ENCODE measurements at places on chromosomes 1 and 21.

- no peak for DNase-seq
These were observed 58.8 kb downstream of the NAV1 start for GRCh38 chr1:201597551-201598230.

- DNase-seq: peak; percentile 24
These were observed 150.6 kb downstream of the MRPL39 start for GRCh38 chr21:25456672-25457071.

- DNase-seq: no peak
These were observed 118.1 kb downstream of the PGBD5 start for GRCh38 chr1:230308039-230308438.

DNA sequence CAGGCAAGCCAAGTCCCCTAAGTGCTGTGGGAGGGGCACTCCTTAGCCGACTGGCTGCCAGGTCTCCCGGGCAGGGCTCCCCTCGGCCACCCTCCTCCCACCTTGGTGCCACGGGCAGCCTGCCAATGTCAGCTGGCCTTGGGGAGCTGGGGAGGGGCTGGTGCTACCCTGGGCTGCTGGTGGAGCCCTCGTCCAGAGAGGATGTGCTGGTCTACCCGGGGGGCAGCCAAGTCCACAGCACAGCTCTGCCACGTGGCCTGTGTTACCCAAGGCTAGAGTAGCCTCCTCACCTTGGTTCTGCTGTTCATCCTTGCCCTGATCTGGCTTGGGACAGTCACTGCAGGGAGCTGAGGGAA is 42.9 kb downstream of the CRYAA start:
- DNase-seq: no peak

- DNase-seq: no peak
These were observed 111.4 kb upstream of the HOOK1 start for GRCh38 chr1:59703226-59703917.

GRCh38 chr1:182263706-182264105 is 127.9 kb downstream of the GLUL start:
- DNase-seq: no peak

DNA sequence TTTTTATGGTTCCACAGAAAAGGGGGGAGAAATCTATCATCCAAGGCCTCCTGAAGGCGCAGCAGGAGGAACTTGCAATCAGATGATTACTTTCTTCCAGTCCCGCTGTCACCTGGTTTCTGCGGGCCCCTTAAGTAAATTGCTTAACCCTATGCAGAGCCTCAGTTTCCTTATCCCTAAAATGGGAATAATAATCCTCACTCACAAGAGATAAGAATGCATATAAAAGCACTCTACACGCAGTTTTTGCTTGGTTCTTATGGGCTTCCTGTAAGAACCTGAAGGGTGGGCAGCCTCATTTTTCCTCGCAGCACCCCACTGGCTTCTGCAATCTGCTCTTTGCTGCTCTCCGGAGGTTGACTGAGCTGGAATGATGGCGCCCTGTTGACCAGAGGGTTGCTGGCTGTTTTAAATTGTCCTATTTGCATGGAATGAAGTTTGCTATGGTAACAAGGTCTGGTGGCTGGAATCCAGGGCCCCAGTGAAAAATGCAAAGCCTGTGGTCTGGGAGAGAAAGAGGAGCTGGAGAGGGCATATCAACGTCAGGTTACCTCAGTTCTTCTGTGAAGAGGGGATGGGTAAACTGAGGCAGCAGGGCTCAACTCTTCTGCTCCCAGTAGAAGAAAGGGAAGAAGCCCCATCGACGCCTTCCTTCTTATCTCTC is 1.0 kb upstream of the KAZN start:
- no peak for DNase-seq

DNA sequence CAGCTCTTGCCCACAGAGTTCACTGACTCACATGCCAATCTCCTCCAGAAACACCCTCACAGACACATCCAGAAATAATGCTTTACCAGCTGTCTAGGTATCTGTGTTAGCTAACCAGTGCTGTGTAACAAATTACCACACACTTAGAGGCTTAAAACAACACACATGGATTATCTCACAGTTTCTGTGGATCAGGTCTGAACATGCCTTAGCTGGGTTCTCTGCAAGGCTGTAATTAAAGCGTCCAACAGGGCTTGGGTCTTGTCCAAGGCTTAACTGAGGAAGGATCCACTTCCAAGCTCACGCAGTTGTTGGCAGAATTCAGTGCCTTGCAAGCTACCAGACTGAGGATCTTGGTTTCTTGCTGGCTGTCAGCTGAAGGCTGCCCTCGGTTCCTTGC is 92.5 kb upstream of the RGS4 start:
- DNase-seq: no peak

GRCh38 chr1:116112388-116113140 is 1.4 kb downstream of the MAB21L3 start:
- DNase-seq: no peak

DNA sequence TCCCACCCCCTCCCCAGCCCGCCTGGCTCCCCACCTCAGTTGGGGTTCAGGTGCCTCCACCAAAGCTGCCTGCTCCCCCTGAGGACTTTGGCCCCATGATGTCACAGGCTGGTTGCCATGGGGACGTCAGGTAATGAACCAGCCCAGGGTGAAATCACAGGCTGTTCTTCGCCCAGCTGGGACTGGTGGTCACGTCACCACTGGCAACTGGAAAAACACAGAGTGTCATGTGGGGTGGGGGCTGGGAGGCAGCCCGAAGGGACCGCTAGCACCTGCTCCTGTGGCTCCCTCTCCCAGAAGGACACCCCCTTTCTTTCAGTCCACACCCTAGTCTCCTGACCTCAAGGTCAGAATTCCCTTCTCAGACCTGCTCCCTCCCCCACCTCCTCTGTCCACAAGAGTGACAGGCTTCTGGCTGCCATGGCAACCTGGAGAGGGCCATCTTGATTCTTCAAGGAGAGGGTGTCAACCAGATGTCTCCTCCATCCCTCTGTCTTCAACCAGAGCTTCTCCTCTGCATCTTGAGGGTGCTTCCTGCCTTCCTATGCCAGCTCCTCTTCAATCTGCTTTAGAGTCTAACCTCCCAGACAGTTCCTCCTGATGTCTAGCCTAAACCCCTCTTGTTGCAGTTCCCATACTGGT is 6.2 kb downstream of the FAM131C start:
- no peak for DNase-seq

DNA sequence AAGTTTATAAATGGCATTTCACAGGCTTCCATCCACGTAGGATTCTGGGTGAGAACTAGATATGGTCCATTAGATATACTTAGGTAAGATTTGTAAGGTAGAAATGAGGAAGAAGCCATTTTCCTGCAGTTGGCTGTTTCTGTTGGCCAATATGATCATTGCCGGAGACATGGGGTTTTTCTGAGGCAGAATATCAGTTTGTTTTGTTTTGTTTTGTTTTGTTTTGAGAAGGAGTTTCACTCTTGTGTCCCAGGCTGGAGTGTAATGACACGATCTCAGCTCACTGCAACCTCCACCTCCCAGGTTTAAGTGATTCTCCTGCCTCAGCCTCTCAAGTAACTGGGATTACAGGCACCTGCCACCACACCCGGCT is 8.7 kb upstream of the EYA3 start:
- DNase-seq: no peak

DNA sequence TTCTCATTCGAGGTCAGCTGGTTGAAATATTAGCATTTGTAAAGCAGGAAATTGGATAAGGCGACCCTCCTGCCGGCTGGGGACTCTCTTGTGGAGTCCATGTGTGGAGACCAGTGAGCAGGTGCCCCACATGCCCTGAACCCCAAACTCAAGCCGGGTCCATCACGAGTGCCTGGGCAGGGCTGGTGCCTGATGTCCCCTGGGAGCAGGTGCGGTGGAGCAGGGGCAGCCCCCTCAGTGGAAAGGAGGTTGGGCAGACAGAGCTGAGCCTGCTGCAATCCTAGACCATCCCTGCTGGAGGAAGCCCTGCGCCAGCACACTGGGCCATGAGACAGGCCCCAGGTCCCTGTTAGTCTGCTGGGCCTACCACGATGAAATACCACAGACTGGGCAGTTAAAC is 395.6 kb downstream of the NPHP4 start:
- DNase-seq: no peak

- DNase-seq: no peak
These were observed 150.3 kb downstream of the TNFSF18 start for GRCh38 chr1:172900376-172900997.

GRCh38 chr1:29575277-29575676 is 339.0 kb downstream of the PTPRU start:
- no peak for DNase-seq

- no peak for DNase-seq
These were observed 323.6 kb downstream of the MRPL39 start for GRCh38 chr21:25283720-25284119.

GRCh38 chr21:44059710-44060109 is 47.5 kb upstream of the PWP2 start:
- no peak for DNase-seq

GRCh38 chr1:192654591-192655251 is 18.8 kb downstream of the RGS13 start:
- no peak for DNase-seq

GRCh38 chr1:5721634-5722215 is 270.5 kb downstream of the NPHP4 start:
- DNase-seq: no peak

- DNase-seq: no peak
These were observed 2.2 kb downstream of the DEGS1 start for GRCh38 chr1:224185208-224185607.

GRCh38 chr1:56029319-56030003 is 549.9 kb downstream of the PLPP3 start:
- no peak for DNase-seq

- peak; percentile 30 for DNase-seq
These were observed 105.5 kb downstream of the FASLG start for GRCh38 chr1:172764378-172764777.

DNA sequence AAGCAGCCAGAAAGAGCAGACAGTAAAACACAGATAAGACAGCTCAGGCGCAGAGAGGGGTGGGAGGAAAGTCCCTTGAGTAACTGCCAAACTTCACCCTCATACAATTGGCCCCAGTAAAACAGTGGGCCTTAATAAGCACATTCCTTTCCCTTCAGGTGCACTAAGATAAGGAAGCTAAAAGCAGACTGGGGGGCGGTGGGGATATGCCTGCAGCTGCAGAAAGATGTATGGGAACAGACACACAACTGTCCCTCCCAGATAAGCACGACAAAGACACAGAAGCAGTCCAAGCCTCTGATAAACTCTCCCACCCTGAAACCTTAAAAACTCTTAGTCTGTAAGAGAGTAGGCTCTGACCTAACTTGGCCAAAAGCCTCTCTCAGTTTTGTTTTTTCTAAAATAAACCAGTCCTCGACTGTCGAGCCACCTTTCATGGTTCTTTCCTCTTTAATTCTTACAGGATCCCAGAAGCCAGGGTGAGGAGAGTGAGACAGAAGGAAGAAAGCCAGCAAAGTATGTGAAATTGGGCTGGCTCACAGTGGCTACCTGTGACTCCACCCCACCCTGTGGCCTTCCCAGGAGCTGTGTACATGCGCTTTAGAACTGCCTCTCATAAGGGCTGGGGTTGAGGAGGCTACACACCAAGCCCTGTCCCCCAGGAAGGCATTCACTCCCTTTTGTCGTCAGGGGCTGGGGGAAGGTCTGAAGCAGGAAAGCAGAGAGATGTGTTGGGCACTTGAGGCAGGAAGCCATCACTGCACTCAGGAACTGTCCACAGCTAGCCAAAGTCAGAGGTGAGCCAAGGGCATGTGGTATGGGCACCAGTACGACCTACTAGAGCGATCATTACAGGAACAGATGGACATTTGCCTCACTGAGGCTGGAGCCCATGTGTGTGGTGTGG is 4.6 kb downstream of the PGLYRP4 start:
- no peak for DNase-seq

DNA sequence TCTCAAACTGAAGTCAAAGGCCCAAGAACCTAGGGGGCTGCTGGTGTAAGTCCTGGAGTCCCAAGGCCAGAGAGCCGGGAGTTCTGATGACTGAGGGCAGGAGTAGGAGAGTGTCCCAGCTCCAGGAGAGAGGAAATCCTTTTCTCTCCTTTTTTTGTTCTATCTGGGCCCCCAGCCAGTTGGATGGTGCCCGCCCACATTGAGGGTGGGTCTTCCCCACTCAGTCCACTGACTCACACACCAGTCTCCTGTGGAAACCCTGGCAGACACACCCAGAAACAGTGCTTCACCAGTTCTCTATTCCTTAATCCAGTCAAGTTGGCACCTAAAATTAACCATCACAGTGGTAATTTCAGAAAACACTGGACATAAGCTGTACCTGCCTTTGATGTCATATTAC is 12.7 kb upstream of the WDR26 start:
- DNase-seq: no peak

DNA sequence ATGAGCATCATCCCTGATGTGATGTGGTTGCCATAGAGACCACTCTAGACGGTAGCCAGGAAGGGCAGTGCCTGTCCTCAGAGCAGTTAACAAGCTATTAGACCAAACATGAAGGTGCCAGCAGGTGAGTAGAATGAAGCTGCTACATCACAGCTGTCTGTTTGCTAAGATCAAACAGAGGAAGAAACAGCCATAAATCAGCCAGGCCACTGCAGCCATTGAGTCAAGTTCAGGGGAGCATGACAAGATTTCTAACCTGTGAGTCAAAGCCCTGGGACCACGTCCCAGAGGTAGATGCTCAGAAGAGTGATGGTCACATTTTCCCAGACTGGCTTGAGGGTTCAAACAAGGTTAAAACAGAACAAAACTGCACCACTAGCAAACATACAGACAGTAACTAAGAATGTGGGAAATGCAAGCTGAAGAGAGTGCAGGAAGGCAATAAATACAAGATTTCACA is 450.6 kb upstream of the DAB1 start:
- no peak for DNase-seq

GRCh38 chr1:19074361-19074901 is 118.0 kb upstream of the IFFO2 start:
- DNase-seq: peak; percentile 5

DNA sequence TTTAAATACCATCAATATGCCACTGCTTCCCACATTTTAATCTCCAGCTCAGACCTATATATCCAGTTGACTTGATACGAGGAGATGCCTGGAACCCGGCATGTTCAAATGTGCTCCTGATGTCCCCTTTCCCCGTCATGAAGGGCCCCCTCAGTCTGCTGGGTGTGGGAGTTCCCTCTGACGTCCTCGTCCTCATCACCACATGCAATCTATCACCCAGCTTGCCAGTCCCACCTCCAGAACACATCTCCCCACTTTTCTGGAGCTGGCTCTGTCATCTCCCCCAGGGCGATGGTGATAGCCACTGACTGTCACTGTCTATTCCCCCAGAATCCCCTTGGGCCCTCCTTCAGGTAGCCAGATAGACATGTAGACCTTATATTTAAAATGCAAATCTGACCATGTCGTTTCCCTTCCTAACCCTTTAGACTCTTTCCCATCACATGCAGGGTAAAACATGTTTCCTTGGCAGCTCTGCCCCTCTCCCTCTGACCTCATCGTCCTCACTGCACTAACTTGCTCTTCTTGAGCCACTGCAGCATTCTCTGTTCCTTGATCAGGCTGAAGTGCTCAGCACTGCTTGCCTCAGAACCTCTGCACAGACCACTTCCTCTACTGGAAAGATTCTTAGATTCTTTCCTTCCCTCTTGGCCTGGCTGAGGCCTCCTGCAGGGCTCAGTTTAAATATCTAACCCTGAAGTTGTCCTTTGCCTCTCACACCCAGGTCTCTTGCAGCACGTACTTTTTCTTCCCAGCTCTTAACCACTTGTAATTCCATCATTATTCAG is 7.4 kb downstream of the AZIN2 start:
- no peak for DNase-seq

- no peak for DNase-seq
These were observed 245.3 kb upstream of the RUNX1 start for GRCh38 chr21:35294231-35294898.
